Activated naive CD8-positive, alpha-beta T cell treated with anti-CD3 and anti-CD28 coated beads for 36 hours (primary cell): ENCODE measurements at places on chromosomes 1 and 21.

DNA sequence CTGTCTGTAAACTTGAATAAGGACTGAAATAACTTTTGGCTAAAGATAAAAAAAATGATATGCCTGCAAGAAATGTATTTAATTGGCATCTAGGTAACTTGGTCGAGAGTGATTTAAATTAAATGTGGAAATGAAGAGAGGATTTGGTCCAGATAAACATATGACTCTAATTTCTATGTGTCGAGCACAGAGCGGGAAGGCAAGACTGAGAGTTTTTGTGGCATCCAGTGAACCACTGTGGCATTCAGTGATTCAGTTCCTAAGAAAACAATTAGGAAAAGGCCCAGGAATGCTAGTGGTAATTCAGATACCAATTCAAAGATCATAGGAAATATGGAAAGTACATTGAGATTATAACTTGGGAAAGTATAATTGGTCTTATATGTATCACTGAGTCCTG, 39.6 kb downstream of the PDE4B start:
- no peak for DNase-seq
- H3K4me1 ChIP-seq = peaks cover 4% of the 10 kb centered on the region
- no peak overlapping the region for H3K4me3 ChIP-seq

DNA sequence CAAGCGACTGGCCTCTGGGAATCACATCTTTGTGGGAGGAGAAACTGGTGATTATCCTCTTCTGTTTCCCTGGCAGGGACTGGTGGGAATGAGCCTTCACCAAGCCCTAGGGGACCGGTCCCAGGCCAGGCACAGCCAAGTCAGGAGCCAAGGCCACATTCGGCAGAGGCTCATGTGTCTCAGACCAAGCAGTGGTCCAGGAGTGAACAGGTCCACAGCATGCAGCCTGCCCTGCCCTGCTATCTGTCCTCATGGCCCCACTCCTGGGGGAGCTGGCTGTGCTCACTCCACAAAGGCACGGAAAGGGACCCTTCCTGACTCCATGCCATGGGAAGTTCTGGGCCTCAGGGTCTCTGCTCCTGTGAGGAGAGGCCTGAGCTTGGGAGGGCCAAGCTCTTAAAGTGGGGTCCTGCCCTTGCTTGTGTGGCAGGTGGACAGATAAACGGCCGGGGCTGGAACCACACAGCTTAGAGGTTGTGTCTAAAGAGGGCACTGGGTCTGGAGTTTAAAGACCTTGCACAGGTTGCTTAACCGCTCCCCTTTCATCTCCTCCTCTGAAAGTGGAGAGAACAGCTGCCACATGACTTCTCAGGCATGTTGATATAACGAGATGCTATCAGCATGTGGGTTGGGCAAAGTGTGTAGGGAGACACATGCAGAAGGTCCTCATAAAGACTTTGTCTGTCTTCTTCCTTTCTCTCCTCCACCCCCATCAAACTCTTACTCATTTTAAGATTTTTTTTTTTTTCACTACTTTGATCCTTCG, 57.5 kb downstream of the CASQ2 start:
- H3K4me3 ChIP-seq = no peak overlapping the region
- no peaks in the 10 kb centered on the region for H3K36me3 ChIP-seq
- peaks cover 27% of the 10 kb centered on the region for H3K27me3 ChIP-seq

GRCh38 chr1:162596514-162597170, 35.1 kb downstream of the UAP1 start:
- peaks cover 28% of the 10 kb centered on the region for H3K36me3 ChIP-seq
- DNase-seq = no peak
- H3K4me1 ChIP-seq = no peaks in the 10 kb centered on the region
- H3K27ac ChIP-seq = no peak overlapping the region
- H3K27me3 ChIP-seq = no peaks in the 10 kb centered on the region

GRCh38 chr1:234745844-234746797, 136.1 kb upstream of the IRF2BP2 start:
- H3K27ac ChIP-seq = no peak overlapping the region
- H3K27me3 ChIP-seq = no peaks in the 10 kb centered on the region
- H3K4me3 ChIP-seq = no peak overlapping the region
- H3K4me1 ChIP-seq = no peaks in the 10 kb centered on the region
- H3K36me3 ChIP-seq = no peaks in the 10 kb centered on the region
- no peak for DNase-seq

DNA sequence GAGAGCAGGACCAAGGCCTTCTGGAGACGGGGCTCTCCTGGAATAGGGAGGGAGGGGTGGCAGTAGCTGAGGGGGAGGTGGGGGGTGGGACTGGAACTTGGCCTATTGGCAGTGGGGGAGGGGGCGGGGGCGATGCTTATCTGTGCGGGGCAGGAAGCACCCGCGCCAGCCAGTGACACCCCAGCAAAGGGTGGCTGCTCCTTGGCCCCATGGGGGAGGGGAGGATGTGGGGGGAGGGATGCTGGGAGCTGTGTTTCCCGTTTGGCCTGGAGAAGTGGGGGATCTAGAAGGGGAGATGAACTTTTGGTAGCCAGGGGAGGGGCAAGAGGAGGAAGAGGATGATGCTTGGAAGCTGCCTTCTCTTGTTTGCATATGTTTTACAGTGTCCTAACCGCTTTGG, 11.0 kb downstream of the ZBTB7B start:
- no peak overlapping the region for H3K4me3 ChIP-seq
- peaks cover 62% of the 10 kb centered on the region for H3K4me1 ChIP-seq
- H3K27me3 ChIP-seq = peaks cover 6% of the 10 kb centered on the region
- H3K27ac ChIP-seq = no peak overlapping the region
- H3K36me3 ChIP-seq = peaks cover 4% of the 10 kb centered on the region
- DNase-seq = no peak

DNA sequence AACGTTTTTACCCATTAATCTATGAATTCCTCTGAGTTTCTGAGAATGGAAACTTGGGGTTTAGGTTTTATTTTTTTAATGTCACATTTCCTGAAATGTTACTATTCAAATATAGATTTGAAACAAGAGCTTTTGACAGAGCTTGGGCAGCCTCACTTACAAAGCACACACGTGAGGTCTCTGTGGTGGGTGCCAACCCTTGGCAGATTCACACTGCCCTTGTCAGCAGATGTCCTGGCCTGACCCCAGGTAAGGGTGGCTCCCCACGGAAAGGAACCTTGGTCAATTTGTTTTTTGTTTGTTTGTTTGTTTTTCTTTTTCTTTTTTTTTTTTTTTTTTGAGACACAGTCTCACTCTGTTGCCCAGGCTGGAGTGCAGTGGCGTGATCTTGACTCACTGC, 53.5 kb downstream of the FAAP20 start:
- no peaks in the 10 kb centered on the region for H3K36me3 ChIP-seq
- H3K4me1 ChIP-seq = peaks cover 3% of the 10 kb centered on the region
- no peak overlapping the region for H3K4me3 ChIP-seq

GRCh38 chr1:205588636-205589035, 43.2 kb downstream of the ELK4 start:
- H3K27me3 ChIP-seq = no peaks in the 10 kb centered on the region
- peaks cover 20% of the 10 kb centered on the region for H3K4me1 ChIP-seq
- peak; percentile 30 for DNase-seq
- peaks cover 3% of the 10 kb centered on the region for H3K36me3 ChIP-seq

GRCh38 chr1:53638360-53639035, 100.5 kb downstream of the GLIS1 start:
- no peak for DNase-seq
- no peaks in the 10 kb centered on the region for H3K36me3 ChIP-seq
- no peak overlapping the region for H3K4me3 ChIP-seq
- H3K4me1 ChIP-seq = no peaks in the 10 kb centered on the region

DNA sequence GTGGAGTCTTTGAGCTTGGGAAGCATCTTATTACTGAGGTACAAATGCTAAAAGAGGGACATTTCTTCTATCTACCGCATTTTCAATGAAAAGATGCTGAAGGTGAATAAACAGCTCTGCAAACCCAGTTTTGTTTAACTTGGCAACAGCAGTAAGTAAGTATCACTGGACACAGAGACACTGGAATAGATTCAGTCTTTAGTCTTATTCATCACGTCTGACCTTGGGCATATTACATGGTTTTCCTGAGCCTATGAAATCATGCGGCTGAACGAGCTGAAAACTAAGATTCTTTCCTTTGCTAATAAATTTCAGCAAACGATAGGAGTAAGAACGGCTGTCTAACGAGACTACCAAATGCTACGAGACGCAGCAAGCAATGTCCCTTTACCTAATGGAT, 207.4 kb downstream of the GABPA start:
- H3K4me3 ChIP-seq = no peak overlapping the region
- H3K27me3 ChIP-seq = no peaks in the 10 kb centered on the region
- DNase-seq = no peak
- H3K4me1 ChIP-seq = no peaks in the 10 kb centered on the region

DNA sequence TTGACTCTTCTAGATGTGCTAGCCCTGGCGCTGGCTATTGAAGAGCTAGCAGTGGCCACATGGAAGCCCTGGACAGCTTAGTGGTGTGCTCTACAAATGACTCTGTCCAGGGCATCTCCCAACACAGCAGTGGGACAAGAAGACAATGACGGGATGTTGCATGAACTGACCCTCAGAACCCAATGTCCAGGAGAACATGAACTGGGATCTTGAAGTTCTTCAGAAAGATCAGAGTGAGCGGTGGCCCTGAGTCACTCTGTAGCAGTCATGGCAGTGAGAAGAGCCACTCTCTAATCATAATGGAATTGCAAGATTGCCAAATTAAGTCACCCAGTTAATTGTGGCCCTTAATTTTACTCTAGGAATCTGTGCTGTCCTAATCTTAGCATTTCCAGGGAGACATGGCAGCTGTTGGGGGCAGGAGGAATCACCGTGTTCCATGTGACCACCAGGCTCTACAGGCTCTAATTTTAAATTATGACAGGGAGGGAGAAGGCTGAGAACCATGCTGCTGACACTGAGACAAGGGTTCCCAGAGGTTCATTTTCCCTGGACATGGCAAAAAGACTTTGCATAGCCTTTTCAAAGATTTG, 10.2 kb upstream of the OBSCN start:
- peaks cover 23% of the 10 kb centered on the region for H3K36me3 ChIP-seq
- H3K27ac ChIP-seq = no peak overlapping the region
- H3K4me1 ChIP-seq = no peaks in the 10 kb centered on the region
- no peaks in the 10 kb centered on the region for H3K27me3 ChIP-seq

DNA sequence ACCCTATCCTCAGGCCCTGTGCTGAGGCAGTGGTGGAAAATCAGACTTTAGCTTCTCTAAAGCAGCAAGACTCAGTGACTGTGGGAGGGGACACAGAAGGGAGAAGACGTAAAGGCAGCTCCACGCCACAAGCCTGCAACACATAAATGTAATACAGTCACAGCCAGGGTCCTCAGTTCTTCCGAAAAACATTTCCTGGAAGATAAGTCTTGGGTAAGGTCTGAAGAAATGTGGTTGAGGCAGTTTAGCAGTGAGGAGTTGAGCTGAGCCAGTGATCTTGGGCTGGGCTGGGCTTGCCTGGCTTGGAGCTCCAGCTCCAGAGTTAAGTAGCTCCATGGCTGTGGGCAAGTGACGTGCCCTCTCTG, 127.8 kb upstream of the ADAR start:
- no peak overlapping the region for H3K4me3 ChIP-seq
- no peak for DNase-seq
- no peaks in the 10 kb centered on the region for H3K36me3 ChIP-seq
- no peaks in the 10 kb centered on the region for H3K27me3 ChIP-seq

GRCh38 chr1:189158155-189158554, 1319.5 kb downstream of the BRINP3 start:
- no peaks in the 10 kb centered on the region for H3K4me1 ChIP-seq
- no peaks in the 10 kb centered on the region for H3K36me3 ChIP-seq
- no peak overlapping the region for H3K27ac ChIP-seq
- H3K4me3 ChIP-seq = no peak overlapping the region
- H3K27me3 ChIP-seq = no peaks in the 10 kb centered on the region
- no peak for DNase-seq

DNA sequence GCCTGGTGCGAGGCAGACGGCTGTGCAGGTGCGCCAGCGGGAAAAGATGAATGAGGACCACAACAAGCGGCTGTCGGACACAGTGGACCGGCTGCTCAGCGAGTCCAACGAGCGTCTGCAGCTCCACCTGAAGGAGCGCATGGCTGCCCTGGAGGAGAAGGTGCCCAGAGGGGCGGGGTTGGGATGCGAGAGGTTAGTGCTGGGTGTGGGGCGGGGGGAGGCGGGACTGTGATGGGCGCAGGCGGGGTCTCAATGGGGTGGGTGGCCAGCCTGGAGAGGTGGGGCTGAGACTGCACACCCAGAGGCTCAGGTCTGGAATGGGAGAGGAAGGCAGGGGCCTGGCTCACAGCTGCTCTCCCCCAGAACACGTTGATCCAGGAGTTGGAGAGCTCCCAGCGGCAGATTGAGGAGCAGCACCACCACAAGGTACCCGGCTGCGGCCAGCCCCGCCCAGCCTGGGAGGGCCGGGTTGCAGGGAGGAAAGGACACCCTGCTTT, 22.3 kb downstream of the PPFIA4 start:
- H3K4me3 ChIP-seq = no peak overlapping the region
- H3K27me3 ChIP-seq = no peaks in the 10 kb centered on the region
- no peaks in the 10 kb centered on the region for H3K4me1 ChIP-seq
- DNase-seq = no peak
- H3K36me3 ChIP-seq = peaks cover 3% of the 10 kb centered on the region
- no peak overlapping the region for H3K27ac ChIP-seq

GRCh38 chr1:116390195-116390594, 17.2 kb downstream of the ATP1A1 start:
- no peak overlapping the region for H3K27ac ChIP-seq
- H3K4me3 ChIP-seq = no peak overlapping the region
- H3K27me3 ChIP-seq = no peaks in the 10 kb centered on the region
- peaks cover 38% of the 10 kb centered on the region for H3K4me1 ChIP-seq
- DNase-seq = peak; percentile 46
- H3K36me3 ChIP-seq = peaks cover 35% of the 10 kb centered on the region

DNA sequence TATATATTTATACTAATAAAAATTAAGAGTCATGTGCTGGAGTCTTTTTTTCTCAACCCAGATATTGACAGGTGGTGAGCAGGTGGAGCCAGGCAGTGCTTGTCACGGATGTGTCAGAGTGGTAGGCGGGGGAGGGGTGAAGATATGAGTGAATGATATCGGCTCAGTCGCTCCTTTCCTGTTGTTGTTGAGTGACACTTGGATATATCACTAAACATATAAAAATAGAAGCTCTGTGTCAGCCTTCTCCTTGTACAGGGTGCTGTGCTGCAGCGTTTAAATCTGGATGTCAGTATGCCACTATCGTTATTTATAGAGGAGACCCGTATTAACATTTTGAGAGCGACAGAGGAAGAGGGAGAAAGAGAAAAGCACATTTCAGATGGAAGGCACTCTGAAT, 339.6 kb downstream of the NUF2 start:
- no peaks in the 10 kb centered on the region for H3K27me3 ChIP-seq
- no peaks in the 10 kb centered on the region for H3K36me3 ChIP-seq
- no peak overlapping the region for H3K4me3 ChIP-seq
- no peaks in the 10 kb centered on the region for H3K4me1 ChIP-seq

DNA sequence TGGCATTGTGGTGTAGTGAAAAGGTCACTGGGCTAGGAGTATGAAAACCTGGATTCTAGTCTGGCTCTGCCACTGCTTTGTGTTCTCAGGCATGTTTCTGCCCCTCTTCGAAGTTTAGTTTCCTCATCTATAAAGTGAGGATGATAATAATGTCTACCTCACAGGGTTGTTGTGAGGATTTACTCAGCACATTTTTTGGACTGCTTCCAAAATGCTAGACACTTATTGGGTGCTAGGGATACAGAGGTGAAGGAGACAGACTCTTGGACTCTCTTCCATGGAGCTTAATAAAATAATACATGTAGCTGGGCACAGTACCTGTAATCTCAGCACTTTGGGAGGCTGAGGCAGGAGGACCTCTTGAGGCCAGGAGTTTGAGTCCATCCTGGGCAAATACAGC, 3.6 kb downstream of the KIF2C start:
- H3K27me3 ChIP-seq = no peaks in the 10 kb centered on the region
- H3K36me3 ChIP-seq = peaks cover 33% of the 10 kb centered on the region
- peak overlapping the region; percentile 6 for H3K27ac ChIP-seq
- H3K4me3 ChIP-seq = no peak overlapping the region
- peaks cover 12% of the 10 kb centered on the region for H3K4me1 ChIP-seq

- no peak overlapping the region for H3K4me3 ChIP-seq
- no peaks in the 10 kb centered on the region for H3K36me3 ChIP-seq
- no peaks in the 10 kb centered on the region for H3K4me1 ChIP-seq
- no peak overlapping the region for H3K27ac ChIP-seq
Measured at GRCh38 chr1:82226186-82226505, 425.4 kb downstream of the ADGRL2 start.
